ENCODE measurements at places on chromosomes 16 and 17.

GRCh38 chr16:89200850-89201411 lies 594 bp upstream of the SLC22A31 start:
- DNase-seq, result no peak

DNA sequence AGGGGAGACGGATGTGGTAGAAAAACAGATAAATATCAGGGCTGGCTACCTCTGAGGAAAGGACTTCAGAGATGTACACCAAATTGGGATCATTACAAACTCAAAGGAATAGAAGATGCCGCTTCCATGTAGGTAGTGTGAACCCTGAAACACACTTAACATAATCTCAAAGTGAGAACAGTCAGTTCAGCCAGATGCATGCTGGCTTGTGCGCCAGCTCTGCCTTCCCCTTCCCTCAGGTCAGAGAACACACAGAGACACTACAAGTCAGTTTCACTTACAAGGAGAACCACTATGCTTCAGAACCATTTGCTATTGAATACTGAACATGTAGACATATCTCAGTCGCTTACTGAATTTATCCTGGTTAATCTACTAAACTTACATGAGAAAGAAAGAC lies 176.0 kb upstream of the AXIN2 start:
- DNase-seq, result no peak

- DNase-seq, result no peak
Observed at GRCh38 chr17:51908841-51909537, 249.5 kb downstream of the CA10 start.

- DNase-seq, result no peak
Observed at GRCh38 chr16:3149193-3149530, 14.3 kb downstream of the ZNF213 start.

DNA sequence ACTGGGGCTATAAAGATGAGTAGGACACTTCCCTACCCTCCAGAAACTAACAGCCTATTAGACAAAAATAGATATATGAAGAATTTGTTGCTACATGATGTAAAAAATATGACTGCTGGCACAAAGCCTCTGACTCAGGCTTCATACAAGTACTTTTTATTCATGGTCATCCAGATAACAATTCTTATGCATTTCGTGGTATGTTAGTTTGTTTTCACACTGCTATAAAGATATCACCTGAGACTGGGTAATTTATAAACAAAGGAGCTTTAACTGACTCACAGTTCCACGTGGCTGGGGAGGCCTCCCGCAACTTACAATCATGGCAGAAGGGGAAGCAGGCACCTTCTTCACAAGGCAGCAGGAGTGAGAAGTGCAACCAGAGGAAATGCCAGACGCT lies 112.5 kb upstream of the HLF start:
- no peak for DNase-seq

DNA sequence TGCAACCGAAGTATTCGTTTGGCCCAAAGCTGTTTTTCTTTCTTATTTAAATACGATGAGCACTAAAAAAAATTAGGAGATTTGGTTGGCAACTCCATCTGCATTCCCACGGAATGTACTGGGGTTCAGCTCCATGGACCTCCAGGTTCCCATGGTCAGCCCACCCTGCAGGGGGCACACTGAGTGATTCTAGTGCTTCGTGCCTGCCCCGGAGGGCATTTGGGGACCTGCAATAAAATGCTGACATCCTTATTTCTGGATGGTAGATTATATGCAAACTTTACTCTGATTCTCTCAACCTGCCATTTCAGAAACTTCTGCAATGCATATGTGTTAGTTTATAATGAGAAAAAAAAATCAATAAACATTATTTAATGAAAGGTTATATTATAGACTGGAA lies 339.4 kb downstream of the XYLT1 start:
- no peak for DNase-seq

DNA sequence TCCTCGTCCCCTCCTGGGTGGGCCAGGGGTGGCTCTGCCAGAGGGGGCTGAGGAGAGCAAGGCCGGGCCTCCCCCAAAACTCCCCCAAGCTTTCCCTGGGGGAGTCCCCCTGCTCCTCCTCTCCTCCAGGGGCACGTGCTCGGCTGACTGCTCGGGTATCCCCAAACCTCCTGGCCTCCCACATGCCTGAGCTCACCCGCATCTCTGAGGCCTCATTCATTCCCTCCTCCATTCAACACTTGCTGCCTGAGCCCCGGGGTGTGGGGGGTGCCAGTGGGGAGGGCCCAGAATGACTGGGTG lies 83.1 kb downstream of the RTN4RL1 start:
- no peak for DNase-seq

DNA sequence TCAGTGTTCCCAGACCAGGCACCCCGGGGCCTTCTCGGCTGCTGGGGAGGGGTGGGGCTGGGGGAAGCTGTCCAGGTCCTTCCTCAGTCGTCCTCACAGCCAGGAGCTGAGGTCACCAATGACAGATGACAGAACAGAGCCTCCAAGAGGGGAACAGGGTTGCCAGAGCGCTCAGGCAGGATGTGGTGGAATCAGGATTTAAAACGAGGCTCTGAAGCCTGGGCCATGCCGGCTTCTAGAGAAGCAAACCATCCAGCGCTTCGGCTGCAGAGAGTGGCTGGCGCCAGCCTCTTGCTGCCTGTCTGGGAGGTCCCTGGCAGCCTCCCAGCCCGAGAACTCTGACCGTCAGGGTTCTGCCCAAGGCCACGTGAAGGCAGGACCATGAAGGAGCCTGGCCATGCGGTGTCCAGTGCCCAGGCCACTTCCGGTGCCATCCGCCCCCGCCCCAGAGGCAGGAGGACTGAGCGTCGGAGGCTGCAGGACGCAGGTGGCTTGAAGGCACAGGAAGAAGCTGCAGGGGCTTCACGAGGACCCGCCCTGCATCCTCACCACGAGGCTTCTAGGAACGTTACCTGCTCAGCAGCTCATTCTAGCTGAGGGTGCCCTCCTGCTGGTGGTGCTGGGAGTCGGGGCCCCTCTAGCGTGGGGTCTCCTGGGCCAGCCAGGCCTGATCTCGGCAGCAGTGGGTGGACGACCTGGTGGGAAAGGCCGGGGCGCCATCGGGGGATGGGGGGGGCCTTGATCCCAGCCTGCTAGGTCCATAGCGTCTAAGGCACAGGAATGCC lies 78.5 kb downstream of the KLHDC4 start:
- no peak for DNase-seq

GRCh38 chr16:1982013-1982433 lies 754 bp upstream of the NOXO1 start:
- no peak for DNase-seq

DNA sequence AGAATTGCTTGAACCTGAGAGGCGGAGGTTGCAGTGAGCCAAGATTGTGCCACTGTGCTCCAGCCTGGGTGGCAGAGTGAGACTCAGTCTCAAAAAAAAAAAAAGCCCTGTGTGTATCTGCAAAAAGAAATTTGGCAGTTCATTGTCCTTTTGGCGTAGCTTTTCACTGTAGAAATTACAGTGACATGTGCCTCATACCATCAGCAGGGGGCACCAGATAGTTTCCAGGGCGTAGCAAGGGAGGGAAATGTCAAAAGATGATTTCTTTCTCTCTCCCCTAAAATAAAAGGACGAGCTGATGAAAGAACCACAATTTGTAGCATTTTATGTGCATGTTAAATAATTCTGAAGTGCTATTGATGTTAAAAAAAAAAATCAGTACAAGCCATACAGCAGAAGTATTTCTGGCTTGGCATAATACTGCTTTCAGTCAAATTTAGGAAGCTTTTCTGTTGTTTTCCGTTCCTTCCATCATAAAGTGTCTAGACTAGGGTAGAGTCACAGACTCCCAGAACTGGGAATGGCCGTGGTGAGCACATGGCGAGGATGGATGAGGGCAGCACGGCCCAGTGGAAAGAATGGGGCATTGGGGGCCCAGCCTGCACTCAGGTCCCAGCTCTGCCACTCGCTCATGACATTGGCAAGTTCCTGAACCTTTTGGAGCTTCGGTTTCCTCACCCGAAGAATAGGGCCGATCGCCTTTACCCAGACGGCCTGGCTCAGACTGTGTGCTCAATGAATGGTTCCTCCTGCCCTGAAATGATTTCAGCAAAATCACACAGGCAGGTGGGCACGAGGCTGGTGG lies 59.8 kb upstream of the RPH3AL start:
- no peak for DNase-seq

GRCh38 chr17:34243364-34244320 lies 11.4 kb upstream of the CCL2 start:
- no peak for DNase-seq

DNA sequence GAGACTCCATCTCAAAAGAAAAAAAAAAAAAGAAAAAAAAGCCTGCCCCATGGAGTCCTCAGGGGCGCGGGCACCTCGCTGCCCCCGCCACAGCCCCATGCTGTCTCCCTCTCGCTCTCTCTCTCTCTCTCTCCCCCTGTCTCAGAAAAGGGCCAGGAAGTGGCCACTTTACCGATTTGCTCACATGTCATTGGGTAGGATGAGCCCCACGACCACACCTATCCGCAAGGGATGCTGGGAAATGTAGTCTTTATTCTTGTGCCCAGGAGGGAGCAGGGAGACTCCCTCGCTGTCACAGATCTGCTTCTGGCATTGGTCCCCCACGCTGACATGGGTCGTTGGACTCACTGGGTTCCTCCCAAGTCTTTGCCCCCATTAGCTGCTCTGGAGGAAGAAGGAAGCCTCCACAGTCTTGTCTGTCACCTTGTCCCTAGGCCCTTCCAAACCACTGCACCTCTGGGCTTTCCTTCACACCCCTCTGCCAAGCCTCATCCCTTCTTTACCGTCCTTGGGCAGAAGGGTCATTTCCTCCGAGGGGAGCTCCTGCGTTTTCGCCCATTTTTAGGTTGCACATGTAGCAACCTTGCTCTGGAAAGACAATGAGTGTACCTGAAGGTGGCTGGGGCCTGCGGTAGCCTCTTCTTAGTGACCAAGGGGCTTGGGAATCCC lies 6.9 kb upstream of the GJD3 start:
- no peak for DNase-seq

GRCh38 chr17:47840001-47840741 lies 902 bp downstream of the SCRN2 start:
- DNase-seq, result no peak

- no peak for DNase-seq
Observed at GRCh38 chr17:69111794-69112193, 29.9 kb downstream of the ABCA6 start.

DNA sequence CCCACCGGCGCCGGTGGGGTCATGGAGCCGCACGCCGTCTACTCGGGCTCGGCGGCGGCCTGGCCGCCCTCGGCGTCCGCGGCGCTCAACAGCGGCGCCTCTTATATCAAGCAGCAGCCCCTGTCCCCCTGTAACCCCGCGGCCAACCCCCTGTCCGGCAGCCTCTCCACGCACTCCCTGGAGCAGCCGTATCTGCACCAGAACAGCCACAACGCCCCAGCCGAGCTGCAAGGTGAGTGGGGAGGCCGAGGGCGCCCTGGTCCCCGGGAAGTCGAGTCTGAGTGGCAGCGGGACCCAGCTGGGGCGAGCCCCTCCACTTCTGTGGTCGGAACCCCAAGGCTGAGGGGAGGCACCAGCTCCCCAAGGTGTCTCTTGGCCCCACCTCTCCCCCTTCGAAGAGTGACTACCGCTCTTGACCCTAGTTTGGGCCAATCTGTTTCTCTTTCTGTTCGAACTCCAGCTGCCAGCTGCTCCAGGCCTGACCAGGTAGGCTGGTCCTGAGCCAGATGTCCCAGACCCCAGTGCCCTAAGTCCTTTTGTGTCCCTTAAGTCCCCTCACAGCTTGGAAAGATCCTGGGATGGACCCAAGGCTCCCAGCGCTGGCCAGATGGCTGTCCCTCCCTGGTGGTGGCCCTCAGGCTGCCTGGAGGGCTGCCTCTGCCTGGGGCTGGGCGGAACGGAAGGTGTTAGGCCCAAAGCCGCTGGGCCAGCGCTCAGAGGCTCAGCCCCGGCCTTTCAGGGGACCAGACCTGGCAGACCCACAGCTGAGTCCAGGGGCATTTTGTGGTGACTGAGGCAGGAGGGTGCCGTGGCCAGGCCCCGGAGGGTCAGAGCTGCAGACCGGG lies 1.2 kb downstream of the FOXF1 start:
- no peak for DNase-seq

DNA sequence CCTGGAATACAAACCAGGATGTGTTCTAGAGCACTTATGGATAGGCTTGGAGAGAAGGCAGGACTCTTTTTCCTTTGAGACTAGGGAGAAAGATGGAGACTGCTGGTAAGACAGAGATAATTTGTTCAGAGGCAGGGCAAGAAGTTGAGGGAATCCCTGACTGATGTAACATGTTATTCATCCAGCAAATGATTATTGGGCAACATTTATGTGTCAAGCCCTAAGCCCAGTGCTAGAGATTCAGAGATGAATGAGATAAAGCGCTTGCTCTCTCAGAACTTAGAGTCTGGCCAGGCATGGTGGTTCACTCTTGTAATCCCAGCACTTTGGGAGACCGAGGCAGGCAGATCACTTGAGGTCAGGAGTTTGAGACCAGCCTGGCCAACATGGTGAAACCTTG lies 47.8 kb upstream of the NUFIP2 start:
- no peak for DNase-seq

DNA sequence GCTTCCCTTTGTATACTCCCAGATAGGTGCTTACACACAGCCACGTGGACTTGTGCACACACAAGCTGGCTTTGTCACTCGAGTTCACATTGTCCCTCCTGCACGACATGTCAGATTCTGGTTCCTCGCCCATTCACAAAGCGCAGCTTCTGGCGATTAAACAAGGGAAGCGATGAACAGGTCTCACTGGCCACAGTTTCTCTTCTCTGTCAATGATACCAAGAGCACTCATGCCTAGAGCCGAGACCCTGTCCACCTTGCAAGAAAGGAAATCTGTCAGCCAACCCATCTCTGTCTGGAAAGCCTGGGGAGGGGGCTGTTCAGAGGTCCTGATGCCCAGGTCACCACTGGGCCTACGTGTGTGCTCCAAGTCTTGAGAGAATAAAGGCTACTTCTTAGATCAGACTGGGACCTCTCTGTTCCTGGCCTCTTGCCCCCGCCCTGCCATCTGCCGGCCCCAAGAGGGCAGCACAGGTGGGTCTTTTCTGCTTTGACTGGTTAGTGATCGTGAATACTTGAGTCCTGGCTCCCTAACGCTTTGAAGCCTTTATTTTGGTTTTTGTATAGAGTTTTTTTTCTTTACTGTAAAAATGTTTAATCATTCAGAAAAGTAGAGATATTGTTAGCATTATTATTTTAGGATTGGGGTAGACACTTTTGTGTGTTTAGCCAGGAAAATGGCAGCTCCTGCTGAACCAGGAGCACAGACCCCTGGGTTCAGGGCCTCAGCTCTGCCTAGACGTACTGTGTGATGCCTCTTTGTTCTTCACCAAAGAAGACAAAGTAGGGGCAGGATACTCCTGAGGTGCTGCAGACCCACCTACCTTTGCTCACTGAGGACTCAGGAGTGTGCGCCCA lies 104.7 kb downstream of the MRM1 start:
- DNase-seq, result no peak

GRCh38 chr17:42291129-42291528 lies 2.8 kb downstream of the STAT5A start:
- no peak for DNase-seq

GRCh38 chr17:40178660-40179059 lies 1.4 kb downstream of the RAPGEFL1 start:
- DNase-seq, result no peak

GRCh38 chr17:43673516-43674323 lies 12.0 kb upstream of the MEOX1 start:
- DNase-seq, result no peak

DNA sequence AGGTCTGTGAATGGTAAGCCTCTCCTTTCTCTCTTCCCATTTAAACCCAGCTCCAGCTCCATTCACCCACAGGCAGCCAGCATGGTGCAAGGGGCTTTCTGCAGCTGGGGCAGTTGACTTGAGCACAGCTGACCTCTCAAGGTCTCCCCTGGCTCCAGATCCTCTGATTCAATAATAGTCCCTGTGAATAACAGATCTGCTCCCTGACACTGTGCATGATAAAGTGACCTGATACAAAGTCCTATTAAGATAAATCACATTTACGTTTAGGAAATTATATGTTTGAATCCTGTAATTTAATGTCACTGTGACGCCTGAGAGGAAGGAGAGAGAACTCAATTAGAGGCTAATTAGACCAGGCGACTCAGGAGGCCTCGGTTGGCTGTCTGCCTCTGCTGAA lies 540.4 kb upstream of the CDH11 start:
- DNase-seq, result no peak

All from NCI-H187 treated with DMSO at 0.1 percent for 48 hours (cell line).